ENCODE measurements at places on chromosomes 5 and 9.

DNA sequence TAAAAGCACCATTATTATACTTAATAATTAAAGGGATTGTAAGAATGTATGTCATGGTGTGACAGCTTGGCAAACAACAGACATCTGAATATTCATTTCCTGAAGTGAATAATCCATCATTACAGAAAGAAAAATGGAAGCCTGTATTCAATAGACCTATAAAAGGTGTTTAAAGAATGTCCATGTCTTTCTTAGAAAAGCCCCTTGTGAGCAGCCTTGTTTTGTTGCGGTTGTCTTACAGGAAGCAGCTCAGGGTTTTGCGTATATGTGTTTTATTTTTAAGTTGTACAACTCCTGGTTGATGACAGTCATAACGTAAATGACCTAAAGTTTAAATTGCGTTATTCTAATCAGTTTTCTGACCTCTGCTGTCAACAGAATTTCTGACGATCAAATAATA, 53.8 kb downstream of the CAST start:
- no peak for DNase-seq

DNA sequence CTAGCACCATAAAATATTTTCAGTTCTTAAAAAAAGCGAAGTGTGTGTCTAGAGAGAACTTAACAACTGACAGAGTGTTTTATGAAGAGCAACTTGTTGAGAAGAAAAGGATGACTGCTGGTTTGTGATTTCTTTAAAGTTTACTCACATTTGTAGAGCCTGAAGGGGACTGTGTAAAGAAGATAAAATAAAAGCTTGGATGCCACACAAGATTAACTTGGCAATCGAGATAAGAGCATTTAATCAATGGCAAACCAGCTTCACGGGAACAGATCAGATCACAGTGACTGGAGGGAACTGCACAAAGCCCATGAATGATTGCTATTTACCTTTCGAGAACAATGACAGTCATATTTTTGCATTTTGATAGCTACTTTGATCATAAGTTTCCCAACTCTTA, 2013.1 kb upstream of the CDH9 start:
- DNase-seq = no peak

DNA sequence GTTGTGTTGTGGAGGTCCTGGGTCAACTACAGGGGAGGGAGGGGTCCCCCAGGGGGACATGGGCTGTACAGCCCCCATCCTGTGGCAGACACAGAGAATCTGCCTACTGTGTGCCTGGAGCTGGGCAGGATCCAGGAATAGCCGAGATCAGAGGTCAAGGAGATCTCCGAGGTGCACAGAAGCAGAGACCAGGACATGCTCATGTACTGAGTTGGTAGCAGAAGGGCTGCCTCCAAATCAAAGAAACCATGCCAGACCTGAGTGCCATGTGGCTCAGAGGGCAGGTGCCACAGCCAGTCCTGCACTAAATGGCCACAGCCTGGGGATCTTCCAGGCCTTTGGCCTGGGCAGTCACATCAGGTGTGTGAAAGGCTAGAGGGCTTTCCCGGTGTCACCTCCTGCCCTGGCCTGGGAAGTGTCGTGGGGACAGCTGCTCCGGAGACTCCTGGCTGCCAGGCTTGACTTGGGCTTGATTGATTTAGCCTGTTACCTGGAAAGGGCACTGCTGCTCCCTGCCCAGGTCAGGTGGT, 27.8 kb downstream of the GSN start:
- DNase-seq = no peak

GRCh38 chr5:58156973-58157701, 302.7 kb downstream of the PLK2 start:
- no peak for DNase-seq

GRCh38 chr9:138098908-138099791, 221.6 kb downstream of the CACNA1B start:
- no peak for DNase-seq

- no peak for DNase-seq
Observed at GRCh38 chr5:87579678-87580077, 166.9 kb upstream of the CCNH start.

DNA sequence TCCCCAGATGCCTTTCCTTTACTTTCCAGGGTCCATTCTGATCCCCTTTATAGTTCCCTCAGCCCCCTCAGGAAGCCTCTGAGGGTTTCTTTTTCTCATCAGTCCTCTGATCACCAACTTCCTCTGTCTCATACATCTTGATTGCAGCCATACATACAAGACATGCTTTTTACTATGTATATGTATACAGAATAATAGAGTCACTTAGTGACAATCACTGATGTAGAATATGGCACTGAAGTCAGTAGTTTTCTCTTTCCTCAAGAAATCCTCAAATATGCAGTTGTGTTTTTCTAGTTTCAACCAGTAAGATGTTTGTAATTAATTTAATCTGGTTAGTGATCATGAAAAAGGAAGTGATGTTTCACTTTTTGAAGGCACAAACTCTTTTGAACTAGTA, 364.1 kb downstream of the MAN2A1 start:
- no peak for DNase-seq

DNA sequence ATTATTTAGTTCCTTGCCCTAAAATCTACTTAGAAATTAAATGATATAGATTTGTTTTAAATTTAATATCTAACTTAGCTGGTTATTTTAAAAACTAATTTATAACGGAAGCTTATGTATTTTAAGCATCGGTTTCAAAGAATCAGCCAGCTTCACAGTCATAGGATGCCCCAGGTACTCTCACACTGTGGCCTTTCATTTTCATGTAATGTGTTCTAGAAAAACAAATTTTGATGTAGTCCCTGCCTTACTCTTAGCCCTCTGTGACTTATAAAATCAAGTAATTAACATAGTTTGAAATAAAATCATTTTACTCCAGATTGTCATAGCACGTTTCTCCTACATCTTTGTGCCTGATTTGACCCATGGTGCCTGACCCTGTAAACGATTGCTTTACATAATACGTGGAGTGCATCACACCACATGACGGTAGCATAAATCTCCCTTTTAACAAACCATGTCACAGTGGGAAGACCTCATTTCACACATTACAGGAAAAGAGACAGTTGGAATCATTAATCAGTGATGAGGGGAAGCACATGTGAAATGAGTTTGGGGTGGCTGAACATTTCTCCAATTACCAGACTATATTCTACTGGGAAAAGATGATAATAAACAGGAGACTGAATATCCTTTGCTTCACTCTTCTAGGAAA, 731.5 kb upstream of the CDH9 start:
- no peak for DNase-seq

- DNase-seq = no peak
Observed at GRCh38 chr5:148897842-148898241, 71.4 kb downstream of the ADRB2 start.

DNA sequence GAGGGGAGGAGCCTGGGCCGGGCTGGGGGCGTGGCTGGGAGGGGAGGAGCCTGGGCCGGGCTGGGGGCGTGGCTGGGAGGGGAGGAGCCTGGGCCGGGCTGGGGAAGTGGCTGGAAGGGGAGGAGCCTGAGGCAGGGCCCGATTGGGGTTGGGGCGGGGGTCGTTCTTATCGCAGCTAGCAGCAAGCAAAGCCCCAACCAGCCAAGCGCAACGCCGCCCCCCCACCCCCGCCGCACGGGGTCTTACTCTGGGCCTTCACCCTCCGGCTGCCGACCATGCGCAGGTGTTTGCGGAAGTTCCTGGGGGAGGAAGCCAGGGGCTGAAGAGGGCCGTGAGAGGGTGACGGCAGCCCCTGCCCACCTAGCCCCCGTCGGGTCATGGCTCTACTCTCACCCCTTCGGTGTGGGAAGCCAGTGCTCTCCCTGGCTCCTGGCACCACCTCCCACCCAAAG, 5.0 kb downstream of the NSMF start:
- DNase-seq = no peak

DNA sequence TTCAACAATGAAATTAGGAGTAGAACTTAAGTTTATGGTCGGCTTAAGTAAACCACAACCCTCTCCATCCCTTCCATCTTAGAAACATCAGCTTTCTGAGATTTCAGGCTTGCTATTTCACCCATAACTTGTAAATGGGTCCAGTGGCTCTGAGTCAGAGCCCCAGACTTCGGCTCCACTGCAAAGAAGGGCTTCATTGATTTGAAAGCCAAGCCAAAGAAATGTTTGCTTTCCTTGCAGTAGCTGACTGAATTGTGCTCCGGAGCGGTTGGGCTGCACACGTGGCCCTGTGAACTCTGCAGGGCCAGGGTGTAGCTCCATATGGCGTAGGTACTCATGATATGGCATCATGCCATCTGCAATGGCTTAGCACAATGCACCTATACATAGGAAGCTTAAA, 57.0 kb downstream of the NREP start:
- no peak for DNase-seq

DNA sequence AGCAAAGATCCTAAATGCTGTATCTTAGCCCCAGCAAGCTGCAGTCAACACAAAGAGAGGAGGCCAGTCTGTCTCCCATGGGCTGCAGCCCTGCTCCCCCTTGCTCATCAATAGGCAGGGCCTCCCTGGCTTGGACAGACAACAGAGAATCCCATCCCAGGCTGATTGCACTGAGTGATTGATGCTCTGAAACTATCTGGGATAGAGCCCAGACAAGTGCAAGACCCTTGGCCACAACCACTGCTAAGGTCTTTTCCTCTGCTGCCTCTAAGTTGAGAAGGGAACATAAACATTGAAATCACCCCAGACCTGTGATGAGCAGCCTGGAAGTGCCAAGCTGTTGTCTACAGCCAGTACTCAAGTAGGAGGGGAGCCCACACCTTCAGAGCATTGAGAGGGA, 661.0 kb upstream of the CDH18 start:
- no peak for DNase-seq

GRCh38 chr5:164560216-164560615, 1054.8 kb downstream of the MAT2B start:
- DNase-seq = no peak

DNA sequence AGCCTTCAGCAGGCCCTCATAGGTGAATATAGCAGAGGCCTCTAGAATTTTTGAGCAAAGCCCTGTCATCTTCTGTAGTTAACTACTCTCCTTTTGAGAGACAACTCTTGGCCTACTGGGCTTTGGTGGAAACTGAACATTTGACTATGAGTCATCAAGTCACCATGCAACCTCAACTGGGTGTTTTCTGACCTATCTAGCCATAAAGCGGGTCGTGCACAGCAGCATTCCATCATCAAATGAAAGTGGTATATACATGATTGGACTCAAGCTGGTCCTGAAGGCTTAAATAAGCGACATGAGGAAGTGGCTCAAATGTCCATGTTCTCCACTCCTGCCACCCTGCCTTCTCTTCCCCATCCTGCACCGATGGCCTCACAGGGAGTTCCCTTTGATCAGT, 1115.5 kb downstream of the TAF11L14 start:
- DNase-seq = no peak

- DNase-seq = no peak
Observed at GRCh38 chr5:71844862-71845261, 125.8 kb downstream of the CARTPT start.

DNA sequence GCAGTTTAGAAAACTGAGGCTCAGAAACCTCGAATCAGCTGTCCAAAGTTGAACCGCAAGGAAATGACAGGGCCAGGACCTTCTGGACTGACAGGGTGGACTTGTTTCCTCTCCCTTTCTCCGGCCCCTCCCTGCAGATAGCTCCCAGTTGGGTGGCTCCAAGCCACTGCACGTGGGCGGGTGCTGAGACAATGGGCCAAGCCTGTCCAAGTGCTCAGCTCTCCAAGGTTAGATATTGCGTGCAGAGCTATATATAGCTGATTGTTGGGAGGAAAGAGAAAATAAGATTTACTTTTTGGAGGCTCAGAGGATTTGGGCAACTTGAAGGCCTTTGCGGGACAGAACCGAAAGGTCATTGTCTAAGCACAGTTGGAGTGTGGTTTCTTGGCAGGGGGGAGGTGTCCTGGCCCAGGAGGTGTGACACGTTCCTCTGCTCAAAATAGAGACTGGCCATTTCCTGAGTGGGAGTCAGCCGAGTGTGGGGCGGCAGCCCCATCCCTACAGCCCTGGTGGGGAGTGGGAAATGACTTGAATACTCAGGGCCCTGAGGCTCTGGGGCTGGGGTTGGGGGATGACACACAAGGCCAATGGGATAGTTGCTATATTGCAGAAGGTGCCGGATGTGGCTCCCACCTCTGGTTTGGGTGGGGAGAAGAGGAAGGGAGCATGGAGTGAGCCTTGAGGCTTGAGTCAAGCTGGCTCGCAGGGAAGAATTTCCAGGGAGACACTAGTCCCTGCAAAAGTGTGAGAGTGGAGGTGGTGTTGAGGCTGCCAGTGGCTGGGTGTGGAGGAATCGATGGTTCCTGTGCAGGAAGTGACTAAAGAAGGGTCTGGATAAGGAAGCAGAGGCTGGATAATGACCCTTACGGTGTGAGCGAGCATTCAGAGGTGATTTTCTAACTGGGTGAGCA, 44.4 kb upstream of the SMAD5 start:
- no peak for DNase-seq

DNA sequence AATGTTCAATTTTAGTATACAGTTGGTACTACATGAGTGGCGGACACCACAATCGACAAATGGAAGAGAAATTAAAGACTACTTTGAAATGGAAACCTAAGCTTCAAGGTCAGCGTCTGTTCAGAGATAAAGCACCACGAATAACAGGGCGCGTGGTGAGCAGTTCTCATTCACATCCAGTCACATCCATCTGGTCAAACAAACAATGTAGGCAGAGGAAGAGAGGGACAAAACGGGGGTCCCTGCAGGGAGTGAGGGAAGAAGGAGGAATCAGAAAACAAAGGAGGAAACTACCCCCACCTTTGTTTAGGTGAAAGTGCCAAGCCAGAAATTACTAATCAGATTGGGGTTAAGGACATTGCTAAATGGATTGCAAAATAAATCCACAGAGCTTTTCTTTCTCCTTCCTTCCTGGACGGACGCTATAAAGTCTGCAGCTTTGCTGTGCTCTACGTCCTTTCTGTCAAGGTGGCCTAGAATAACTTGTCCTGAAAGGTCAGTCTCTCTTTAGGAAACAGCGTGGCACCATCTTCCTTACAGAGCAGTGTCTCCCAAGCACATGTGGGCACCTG, 138.6 kb downstream of the ENTREP1 start:
- DNase-seq = no peak

- DNase-seq = no peak
Observed at GRCh38 chr5:156400231-156400986, 73.4 kb downstream of the SGCD start.

DNA sequence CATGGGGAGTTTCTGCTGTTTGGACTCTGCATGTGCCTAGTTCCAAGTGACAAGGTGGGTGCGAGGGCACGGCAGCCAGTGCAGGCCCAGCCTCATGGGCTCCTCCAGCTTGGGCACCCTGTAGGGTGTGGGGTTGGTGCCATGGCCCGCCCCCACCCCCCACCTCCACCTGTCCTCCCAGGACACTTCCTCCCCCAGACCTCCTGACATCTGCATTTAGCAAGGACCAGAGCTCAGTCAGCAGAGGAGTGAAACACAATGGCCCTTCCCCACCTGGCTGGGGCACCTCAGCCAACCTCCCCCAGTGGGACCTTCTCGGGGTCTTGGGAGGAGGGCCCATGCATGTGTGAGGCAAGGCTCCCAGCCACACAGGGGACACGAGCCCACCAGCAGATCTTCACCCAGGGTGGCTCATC, 1.9 kb upstream of the NKD2 start:
- DNase-seq = no peak
